HCT116 (cell line): ENCODE measurements at places on chromosomes 13 and 19.
A peak's percentile ranks its signal among the peaks of the same experiment; 100 is the strongest.

DNA sequence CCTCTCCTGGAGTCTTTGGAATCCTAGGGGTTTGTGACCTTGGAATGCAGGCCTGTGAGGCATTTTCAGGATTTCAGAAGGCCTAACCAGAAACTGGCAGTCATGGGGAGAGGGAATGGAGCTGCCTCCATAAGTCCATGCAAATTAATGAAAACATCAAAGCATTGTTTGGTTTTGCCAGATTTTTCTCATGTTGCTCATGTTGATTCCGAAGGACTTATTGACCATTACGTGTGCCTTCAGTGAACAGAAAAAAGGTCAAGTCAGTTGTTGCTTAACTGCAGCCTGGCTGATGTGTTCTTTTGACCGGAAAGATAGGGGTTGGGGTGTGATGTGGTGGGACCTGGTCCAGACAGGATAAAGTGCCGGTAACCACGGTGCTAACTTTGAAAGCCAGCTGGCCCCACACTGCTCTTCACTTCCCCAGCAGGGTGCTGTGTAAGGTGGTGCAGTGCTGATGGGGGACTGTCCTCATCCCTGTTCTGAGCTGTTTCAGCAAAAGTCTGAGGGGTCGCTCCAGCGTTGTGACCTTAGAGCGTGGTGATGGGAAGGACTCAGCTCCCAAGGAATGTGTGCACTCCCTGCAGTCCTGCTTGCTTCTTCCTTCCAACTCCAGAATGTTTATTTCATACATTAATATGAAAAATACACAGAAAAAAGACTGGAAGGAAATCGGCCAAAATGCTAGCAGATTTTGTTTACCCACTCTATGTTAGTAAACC is 3.5 kb downstream of the RNF113B start:
- DNase-seq: peak; percentile 29

DNA sequence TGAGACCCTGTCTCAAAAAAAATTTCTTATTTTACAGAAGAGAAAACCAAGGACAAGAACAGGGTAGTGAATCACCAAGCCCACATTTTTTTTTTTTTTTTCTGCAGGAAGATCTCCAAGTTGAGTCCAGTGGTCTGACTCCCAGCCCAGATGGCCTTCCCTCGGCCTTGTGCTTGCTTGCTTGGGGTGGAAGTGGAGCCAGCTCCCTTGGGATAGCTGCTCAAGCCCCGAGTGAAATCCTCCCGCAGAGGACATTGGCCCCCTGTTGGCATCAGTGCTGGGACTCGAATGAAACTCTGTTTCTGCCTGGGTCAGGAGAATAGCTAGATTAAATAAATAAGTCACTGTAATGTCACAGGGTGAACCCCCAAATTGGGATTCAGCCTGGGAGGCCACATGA is 9.4 kb upstream of the NUP62 start:
- no peak for DNase-seq

- DNase-seq: no peak
Measured at GRCh38 chr19:45994456-45994997, 740 bp upstream of the CCDC61 start.

- DNase-seq: no peak
Measured at GRCh38 chr19:47157431-47158321, 27.0 kb downstream of the SAE1 start.

- DNase-seq: no peak
Measured at GRCh38 chr19:53659292-53659691, 27.5 kb downstream of the DPRX start.

- DNase-seq: no peak
Measured at GRCh38 chr13:72534951-72535640, 192.3 kb downstream of the MZT1 start.

DNA sequence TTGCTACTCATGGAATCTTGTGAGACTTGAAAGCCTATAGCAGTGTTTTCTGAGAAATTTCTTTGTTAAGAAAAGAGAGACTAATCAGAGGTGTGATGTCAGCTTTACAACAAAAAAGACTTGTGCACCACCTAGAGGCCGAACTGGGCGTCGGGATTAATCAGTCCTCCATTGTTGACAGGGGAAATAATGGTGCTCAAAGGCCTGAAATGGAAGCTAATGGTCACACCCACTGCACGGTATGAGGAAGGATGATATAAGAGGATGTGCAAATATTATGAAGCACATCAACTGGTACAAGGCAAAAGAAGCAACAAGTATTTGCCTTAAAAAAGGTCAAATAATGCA is 480.2 kb upstream of the MIR17HG start:
- peak; percentile 33 for DNase-seq

- no peak for DNase-seq
Measured at GRCh38 chr19:15276620-15277215, 44.5 kb upstream of the EPHX3 start.

GRCh38 chr13:106540613-106541012 is 5.2 kb upstream of the EFNB2 start:
- no peak for DNase-seq

DNA sequence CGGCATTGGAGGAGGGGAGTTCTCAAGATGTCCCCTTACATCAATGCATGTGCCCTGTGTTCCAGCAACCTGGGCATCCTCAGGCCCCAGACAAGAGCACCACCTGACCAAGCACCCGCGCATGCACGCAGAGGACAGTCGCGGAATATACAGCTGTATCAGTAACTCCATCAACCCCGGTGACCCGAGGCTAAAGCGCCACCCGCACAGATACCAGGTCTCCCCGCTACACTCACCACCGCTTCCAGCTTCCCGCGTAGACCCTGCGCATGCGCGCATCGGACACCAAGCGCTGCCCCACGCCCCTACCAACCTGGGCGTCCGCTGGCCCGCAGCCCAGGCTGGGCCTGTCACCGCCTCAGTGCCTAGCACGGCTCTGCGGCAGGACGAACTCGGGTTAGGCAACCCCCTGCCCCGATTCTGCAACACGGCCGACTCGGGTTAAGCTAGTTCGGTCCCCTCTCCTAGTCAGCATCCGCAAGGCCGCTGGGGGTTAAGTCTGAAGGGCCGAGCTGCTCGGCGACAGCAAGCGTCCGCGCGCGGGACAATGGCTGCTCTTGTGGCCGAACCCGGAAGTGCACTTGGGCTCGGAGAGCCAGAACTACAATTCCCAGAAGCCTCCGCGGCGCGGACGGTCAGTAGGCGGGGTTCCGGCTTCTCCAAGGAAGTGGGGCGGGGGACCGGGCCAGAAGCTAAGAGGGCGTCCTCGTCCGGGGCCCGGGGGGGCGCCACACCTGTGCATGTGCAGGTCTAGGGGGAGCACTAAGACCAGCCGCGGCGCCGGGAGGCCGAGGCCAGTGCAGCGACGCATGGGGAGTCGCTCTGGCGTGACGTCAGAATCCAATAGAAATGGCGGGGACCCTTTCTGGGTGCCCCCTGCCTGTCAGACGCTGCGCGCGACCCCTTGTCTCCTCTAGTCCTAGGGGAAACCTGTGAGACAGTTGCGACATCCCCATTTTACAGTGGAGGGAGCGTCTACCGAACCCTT is at the start of gene ZNF180:
Gene ZNF180 (minus strand): TSS at position 561 of the 988 bp plus-strand sequence. CDS start 3,188 bp downstream, outside the sequence.
- DNase-seq: peak; percentile 92

GRCh38 chr19:16876904-16877361 is 11.9 kb upstream of the F2RL3 start:
- no peak for DNase-seq

- no peak for DNase-seq
Measured at GRCh38 chr13:21336609-21337349, 122.3 kb downstream of the ZDHHC20 start.

GRCh38 chr13:109773276-109773675 is 13.1 kb downstream of the IRS2 start:
- no peak for DNase-seq

GRCh38 chr19:51781999-51782398 is 13.0 kb upstream of the FPR3 start:
- no peak for DNase-seq

DNA sequence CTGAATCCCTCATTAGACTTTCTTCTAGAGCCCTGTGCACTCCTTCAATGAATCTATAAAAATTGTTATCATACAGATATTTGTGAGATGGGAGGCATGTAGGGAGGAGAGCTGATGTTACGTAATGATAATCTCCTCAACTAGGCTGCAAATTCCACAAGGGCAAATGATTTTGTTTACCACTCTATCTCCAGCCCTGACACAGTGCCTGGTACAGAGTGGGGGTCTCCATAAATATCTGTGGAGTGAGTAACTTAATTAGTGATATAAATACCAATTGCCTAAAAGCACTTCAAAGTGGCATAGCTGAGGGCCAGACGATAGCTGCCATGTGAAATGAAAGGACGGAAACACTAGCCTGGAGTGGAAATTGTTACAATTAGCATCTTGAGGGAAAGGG is 54.2 kb downstream of the SERTM1 start:
- DNase-seq: no peak

GRCh38 chr13:113238536-113238935 is 29.1 kb downstream of the CUL4A start:
- DNase-seq: no peak
